Mononuclear cell (primary cell): ENCODE measurements at places on chromosomes 6 and 20. TPM values are rescaled to one million over a fixed set of nuclear protein-coding genes. Genes with fewer than 3 reads are reported as not detected.

MLIP gene
- not detected for total RNA-seq

CGA gene
- total RNA-seq = not detected

TCF21 gene
- total RNA-seq = not detected

DNAJC5 gene
- total RNA-seq = 26.0 TPM

KIAA0408 gene
- 1.0 TPM for total RNA-seq

APOM gene
- total RNA-seq = 3.0 TPM

OR2H2 gene
- under 0.01 TPM for total RNA-seq

POM121L2 gene
- total RNA-seq = not detected

MRPS18B gene
- total RNA-seq = 31.3 TPM

CCN2 gene
- total RNA-seq = under 0.01 TPM

WFDC12 gene
- total RNA-seq = not detected

CD93 gene
- total RNA-seq = 85.5 TPM

HRH3 gene
- total RNA-seq = not detected

OR2B6 gene
- total RNA-seq = not detected

PRDM13 gene
- under 0.01 TPM for total RNA-seq

RIPPLY2 gene
- total RNA-seq = under 0.01 TPM
